NCI-H526 treated with DMSO at 0.1 percent for 48 hours (cell line): ENCODE measurements at places on chromosomes 2 and 18.

DNA sequence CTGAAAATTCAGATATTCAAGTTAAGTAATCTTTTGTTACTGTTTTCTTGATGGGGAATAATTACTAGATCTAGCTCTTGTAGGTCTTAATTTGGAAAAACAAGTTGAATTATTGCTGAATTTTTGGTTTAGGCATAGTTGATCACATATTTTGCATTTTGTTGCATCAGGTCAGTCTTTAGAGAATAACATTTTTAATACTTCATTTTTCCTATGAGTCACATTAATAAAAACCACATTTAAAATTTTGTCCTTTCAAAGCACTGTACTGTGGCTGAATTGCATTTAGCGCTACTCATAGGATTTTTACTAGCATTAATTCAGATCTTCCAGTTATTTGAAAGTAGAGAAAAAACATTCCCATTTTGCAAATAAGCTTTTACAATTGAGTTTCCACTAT, 23.2 kb downstream of the MAP4K4 start:
- no peak for DNase-seq

GRCh38 chr2:114128263-114128662, 238.4 kb downstream of the ACTR3 start:
- DNase-seq: no peak

DNA sequence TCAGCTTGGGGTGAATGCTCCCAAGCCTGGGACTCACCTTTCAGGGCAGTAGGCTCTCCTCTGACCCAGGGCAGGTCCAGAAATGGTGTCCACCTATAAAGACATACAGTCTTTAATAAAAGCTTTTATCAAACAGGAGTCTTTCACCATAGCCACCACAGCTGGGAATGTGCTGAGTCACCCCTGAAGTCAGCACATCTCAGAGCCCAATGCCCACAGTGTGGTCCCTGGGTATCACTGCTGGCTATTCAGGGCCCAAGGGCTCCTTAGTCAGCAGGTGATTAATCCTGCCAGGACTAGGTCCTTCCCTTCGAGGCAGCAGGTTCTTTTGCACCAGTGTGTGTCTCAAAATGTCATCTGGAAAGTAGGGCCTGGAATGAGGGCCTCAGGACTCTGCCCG, 181.9 kb downstream of the MEMO1 start:
- DNase-seq: no peak

DNA sequence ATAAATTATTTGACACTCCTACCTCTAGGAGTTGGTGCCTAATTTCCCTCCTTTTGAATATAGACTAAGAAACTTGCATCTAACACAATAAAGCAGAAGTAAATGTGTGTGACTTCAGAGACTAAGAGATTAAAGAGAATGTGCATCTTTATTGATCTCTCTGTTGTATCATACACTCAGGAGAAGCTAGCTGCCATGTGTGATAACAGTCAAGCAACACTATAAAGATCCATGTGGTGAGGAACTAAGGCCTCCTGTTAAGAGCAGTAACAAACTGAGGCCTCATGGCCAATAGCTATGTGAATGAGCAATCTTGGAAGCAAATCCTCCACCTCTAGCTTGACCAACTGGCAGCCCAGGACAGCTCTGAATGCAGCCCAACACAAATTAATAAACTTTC, 3.4 kb downstream of the FANCL start:
- peak; percentile 7 for DNase-seq

DNA sequence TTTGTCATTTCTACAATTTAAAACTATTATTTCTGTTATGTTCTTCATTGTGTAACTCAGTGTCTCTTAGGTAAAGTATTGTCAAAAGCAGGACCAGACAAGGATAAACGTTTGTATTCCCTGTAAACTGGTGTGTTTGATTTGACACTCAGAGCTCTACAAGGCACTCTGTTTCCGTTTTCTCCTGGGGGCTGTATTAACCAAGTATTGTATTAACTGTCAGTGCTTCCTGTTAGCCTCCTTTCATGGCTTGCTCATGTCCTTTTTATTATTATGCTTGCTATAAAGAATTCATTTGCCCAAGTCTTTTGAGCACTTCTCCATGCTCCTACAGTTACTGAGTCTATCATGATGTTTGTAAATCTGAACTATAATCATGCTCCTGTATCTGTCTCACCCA, 323.7 kb downstream of the LPIN1 start:
- DNase-seq: no peak

DNA sequence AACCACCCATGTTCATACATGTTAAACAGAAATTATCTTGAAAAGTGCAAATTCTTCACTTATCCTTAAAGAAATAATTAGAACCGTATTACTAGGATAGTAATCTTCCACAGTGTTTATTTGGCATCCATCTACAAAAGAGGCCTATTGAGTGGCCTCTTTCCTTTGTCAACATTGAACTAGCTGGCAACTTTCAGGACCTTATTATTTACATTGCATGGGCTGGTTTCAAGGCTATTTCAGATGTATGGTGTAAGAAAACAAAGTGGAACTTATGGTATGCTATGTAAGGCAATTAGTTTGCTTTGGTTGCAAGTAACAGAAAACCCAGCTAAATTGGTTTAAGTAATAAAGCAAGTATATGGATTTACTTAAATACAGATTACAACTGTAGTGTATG, 324.6 kb downstream of the RBM43 start:
- no peak for DNase-seq

- no peak for DNase-seq
Observed at GRCh38 chr2:26874514-26874913, 26.6 kb downstream of the DPYSL5 start.

DNA sequence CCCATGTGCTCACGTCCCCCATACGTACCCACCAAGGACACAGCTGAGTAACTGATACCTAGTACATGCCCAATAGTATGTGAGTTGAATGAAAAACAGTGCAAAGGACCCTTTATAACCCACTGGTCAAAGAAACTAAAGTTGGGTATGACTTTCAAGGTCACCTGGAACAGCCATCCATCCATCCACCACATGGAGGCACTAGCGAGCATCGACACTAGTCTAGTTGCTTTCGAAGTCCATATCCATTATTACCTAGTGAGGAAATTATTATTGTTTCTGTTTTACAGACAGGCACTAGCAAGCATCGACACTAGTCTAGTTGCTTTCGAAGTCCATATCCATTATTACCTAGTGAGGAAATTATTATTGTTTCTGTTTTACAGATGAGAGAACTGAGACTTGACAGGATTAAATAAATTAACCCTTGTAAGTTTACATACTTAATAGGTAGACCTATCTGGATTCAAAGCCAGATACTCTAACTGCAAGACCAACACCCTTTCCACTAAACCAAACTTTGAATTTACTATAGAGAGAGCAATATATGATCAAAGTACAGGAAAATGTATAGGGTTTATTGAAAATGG, 233.7 kb downstream of the METTL4 start:
- no peak for DNase-seq

- no peak for DNase-seq
Observed at GRCh38 chr2:189152483-189152882, 27.1 kb downstream of the COL5A2 start.

- peak; percentile 23 for DNase-seq
Observed at GRCh38 chr2:206083602-206084438, 2.2 kb downstream of the INO80D start.

GRCh38 chr2:119476301-119477112, 44.9 kb downstream of the TMEM37 start:
- DNase-seq: peak; percentile 42

DNA sequence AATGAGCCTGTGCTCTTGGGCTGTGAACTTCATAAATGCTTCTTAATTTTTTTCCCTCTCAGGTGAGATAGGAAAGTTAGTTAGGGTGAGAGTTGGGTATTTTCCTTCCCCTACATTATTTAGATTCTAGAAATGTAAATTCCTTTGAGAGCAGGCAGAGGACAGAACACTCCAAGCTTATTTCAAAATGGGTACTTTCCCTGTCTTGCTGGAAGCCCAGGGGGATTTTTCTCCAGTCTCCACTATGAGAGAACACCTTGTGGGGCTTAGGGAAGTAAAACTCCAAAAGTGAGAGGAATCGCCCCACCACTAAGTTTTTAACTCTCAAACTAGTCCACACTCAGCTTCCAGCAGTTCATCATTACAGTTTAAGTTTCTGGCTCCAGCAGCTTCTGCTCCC, 253.2 kb upstream of the CTAGE1 start:
- no peak for DNase-seq

DNA sequence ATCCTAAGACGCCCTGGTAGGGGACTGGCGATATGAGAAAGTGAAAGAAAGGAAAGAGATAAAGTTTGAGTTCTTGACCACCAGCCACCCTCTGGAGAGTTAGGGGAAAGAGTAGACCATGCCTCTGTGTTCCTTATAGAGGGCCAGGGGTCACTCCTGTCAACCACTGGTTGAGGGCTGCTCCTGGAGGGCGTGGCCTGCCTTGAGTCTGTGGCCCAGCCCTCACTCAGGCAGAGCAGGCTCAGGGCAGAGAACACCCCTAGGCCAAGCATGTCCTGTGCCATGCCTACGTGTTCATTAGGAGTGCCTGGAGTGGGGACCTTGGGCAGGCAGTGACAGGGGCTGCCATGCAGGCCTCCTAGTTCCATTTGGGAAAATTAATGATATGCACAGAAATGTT, 161.1 kb upstream of the EPB41L3 start:
- no peak for DNase-seq

DNA sequence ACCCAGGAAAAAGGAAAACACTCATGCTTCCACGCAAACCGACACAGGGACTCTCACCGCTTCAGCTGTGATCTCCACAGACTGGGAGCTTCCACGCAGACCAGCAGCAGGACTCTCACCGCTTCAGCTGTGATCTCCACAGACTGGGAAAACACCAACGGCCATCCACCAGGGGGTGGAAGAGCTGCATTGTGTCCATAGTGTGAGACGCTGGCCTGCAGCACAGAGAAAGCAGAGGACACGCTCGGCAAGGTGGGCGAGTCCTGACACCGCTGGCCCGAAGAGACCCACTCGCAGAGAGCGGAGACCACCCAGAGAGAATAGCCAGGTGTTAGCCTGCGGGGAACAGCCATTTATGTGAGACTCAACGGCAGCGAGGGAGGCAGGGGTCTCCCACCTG, 42.5 kb upstream of the NFATC1 start:
- DNase-seq: no peak

GRCh38 chr18:48592540-48593171, 53.8 kb downstream of the CTIF start:
- no peak for DNase-seq

DNA sequence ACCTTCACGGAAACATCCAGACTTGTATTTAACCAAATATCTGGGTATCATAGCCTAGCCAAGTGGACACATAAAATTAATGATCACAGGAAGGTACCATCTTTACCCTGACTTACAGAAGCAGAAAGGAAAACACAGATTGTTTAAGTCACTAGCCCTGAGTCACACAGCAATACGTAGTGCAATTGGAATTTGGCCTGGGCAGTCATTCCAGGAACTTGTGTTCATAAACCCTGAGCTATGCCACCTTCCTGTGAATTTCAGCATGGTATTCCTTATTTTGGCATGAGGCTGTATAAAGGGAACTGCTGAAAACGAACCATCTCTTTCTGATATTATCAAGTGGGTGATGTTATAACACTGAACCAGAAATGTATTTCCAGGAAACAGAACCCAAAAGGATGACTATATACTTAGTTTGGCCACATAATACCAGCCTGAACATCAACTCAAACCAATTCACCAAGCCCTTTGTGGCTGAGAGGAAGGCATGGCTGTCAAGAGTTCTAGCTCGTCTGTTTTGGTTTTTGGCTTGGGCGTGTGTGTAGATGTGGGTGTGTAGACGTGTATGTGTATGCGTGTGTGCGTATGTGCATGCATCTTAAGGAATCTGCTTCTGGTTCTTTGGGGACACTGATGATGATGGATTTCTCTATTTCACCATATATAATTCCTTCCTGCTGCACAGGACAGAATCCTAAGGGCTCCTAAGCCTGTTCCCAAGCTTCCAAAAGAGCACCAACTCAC, 533.4 kb upstream of the ID2 start:
- no peak for DNase-seq

GRCh38 chr18:13242797-13243196, 24.2 kb downstream of the LDLRAD4 start:
- DNase-seq: no peak

GRCh38 chr2:15049096-15049993, 416.8 kb downstream of the LRATD1 start:
- DNase-seq: no peak

GRCh38 chr2:108268001-108268400, 20.7 kb upstream of the SULT1C2 start:
- no peak for DNase-seq

GRCh38 chr18:50649821-50650220, 89.9 kb downstream of the MAPK4 start:
- DNase-seq: no peak

- DNase-seq: no peak
Observed at GRCh38 chr18:13449651-13450050, 231.1 kb downstream of the LDLRAD4 start.

DNA sequence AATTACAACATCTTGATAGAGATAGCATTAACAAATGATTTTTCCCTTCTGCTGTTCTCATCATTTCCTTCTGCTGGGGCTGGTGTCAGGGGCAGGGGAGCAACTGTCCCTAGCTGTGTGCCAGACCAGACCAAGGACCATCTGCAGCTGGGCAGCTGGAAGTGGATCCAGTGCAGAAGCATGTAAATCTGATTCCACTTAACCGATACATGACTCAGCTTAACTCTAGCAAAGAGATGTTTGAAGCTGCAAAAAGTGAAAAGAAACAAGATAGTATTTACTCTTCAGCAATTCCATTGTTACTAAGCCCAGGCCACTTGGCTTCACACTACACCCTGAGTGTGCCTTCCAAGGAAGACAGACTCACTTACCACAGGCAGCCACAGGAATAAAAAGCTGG, 151.1 kb downstream of the GALNT1 start:
- DNase-seq: no peak

GRCh38 chr2:52810460-52810859, 957.1 kb upstream of the CHAC2 start:
- DNase-seq: peak; percentile 7

- DNase-seq: no peak
Observed at GRCh38 chr2:10623776-10624175, 66.0 kb downstream of the NOL10 start.

DNA sequence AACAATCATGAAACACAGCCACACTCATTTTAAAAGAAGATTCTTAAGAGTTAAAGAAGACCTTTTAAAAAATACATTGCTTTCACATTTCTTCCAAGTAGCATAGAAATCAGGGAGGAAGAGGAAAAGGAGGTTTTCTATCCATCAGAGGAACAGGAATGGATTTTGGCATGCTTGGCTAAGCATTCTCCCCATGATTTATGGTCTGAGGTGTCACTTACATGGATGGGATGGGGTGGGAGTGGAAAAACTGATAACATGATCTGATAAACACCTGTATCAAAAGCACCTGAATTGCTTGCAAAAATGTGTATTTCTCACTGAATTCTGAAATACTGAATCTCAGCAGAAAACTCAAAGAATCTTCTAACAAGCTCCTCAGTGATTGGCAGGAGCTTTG, 265.9 kb downstream of the NRXN1 start:
- DNase-seq: no peak
